ENCODE measurements at places on chromosomes 16 and 17. TPM values are rescaled to one million over a fixed set of nuclear protein-coding genes. Genes with fewer than 3 reads are reported as not detected.

Gene TAC4
- total RNA-seq, result not detected

Gene KRTAP2-4
- not detected for total RNA-seq

Gene CD300E
- not detected for total RNA-seq

Gene MRM3
- 28.7 TPM for total RNA-seq

Gene FBXO39
- 0.33 TPM for total RNA-seq

Gene BICDL2
- 0.25 TPM for total RNA-seq

Gene HSD17B2
- total RNA-seq, result not detected

Gene SMIM5
- total RNA-seq, result not detected

Gene CIAO3
- total RNA-seq, result 35.2 TPM

Gene KRTAP9-4
- total RNA-seq, result not detected

Gene MYH8
- total RNA-seq, result not detected

Gene CSNK2A2
- 29.0 TPM for total RNA-seq

Gene CHST4
- not detected for total RNA-seq

Gene KCNJ2
- 6.6 TPM for total RNA-seq

Gene NPIPA8
- not detected for total RNA-seq

Gene GPR139
- total RNA-seq, result not detected

Gene KRT15
- 15.3 TPM for total RNA-seq

Gene ANKFN1
- not detected for total RNA-seq

Gene TMEM238L
- total RNA-seq, result not detected

Gene THOC6
- total RNA-seq, result 32.7 TPM

Gene PITPNM3
- total RNA-seq, result 0.37 TPM

Gene SPATA22
- total RNA-seq, result not detected

Gene NOD2
- total RNA-seq, result 0.25 TPM

Gene ADAD2
- total RNA-seq, result not detected

Gene NUPR1
- total RNA-seq, result 30.9 TPM

Gene HCRT
- total RNA-seq, result not detected

Gene ZNF785
- 7.5 TPM for total RNA-seq

Data from uterine smooth muscle cell (primary cell).